Fibroblast of skin of left quadriceps (primary cell): ENCODE measurements at places on chromosomes 5 and 9.

DNA sequence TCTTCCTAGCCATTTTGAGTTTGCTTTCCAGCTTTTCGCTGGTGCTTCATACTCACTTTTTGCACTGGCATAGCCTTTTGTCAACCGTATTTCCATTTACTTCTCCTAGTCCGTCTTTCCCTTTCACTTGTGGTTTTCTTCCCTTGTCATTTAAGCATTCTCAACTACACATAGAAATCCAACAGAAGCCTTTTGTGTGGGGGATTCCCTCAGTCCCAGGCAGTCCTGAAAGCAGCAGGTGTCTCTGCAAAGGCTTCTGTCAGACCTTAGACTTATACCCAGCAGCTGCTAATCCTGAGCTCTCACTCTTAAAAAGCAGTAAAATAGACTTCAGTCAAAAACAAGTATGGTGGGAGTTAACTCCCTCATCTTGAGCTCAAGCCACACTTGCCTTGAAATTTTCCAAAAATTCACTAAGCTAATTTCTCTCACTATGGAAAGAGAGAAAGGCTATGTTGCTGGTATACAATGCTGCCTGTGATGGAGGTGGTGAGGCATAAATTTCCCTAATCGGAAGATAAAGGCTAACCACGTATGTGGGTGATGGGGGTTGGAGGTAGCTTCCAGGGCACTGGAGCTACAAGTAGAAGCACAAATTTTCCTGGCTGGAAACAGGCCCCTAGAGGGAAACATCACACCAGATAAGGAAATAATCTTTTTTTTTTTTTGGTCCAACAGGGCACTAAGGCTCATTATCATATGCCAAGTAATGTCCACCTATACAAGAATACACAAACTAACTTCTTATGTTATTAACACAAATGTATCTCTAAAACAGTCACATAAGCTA is 34.8 kb upstream of the IFNK start:
- DNase-seq = no peak

DNA sequence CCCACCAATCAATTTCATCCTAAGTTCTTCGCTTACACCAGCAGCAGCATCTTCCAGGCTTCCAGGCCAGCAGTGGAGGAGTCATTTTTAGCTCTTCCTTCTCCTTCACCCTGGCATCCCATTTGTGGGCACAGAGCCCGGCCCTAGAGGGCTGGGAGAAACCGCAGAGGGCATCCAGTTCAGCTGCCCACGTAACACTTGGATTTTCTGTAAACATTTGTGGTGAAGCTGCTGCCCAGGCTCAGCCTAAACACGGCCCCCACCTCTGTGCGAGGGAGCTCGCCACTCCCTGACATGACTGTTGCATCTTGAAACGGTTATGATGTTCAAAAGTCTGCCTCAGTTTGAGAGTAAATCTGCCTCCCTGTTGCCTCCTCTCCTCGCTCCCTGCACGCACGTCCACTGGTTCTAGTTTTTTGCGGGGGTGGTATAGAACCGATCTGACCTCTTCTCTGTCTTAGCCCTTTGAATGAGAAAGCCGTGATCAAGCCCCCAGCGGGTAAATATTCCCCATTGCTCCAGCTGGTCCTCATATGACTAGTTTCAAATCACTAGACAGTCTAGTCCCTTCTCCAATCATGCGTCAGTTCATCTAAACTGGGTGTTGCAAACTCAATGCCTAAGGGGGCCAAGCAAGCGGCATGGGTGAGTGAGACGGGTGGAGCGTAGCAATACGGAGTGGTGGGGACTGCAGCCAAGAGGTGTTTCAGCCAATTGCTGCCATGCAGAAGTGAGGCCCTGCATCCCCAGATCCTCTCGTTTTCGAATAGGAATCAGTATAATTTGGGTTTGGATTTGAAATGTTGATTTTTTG is 34.9 kb upstream of the N4BP3 start:
- no peak for DNase-seq

DNA sequence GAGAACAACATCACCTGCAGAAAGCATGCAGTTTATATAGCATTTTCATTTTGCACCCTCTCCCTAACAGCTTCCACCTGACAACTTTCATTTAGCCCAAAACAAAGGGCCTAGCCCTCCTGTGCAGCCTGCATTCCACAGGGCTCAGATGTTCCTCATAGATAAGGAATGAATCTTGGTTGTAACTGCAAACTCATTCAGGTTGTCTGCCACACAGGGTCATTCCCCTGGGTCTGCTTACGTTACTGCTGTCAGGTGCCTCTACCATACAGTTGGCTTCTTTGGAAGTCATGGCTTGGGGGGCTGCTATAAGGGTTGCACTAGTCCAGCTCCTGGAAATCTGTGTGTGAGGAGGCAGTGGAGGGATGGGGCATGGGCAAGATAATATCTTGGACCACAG is 2.7 kb upstream of the DCP2 start:
- no peak for DNase-seq

DNA sequence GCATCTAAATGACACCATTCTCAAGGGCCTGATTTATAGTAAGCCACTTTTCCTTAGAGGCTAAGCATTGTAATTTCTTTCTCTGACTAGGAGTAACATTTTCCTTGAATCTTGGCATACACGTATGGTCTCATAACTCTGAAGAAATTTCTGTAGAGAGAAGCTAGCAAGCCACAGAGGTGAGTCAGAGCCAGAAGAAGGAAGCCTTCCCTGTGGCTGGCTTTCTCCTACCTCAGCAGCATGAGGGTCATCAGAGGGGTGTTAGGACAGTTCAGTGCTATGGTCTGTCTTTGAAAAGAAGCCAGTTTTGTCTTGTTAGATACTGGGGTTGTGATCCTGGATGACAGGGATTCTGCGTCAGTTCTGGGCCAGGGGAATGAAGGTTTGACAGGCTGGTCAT is 3.2 kb downstream of the SNX30 start:
- DNase-seq = peak; percentile 69

GRCh38 chr9:114100536-114100935 is 1.4 kb upstream of the KIF12 start:
- no peak for DNase-seq

DNA sequence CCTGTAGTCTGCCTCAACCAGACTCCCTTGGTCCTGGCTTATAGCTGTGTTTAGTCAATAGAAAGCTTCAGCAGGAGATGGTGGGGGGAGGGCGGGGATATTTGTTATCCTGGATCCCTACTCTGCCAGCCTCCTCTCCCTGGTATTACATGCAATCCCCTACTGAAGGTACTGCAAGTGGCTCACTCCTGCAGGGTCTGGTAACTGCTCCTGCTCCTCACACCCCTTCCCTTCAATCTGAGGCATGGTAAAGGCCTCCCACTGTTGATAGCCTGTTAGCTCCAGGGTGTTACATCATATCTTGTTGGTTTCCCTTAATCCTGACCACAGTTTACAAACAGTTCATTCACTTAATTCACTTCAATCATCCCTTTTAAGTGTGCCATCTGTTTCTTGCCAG is 137.5 kb downstream of the AP3B1 start:
- no peak for DNase-seq

DNA sequence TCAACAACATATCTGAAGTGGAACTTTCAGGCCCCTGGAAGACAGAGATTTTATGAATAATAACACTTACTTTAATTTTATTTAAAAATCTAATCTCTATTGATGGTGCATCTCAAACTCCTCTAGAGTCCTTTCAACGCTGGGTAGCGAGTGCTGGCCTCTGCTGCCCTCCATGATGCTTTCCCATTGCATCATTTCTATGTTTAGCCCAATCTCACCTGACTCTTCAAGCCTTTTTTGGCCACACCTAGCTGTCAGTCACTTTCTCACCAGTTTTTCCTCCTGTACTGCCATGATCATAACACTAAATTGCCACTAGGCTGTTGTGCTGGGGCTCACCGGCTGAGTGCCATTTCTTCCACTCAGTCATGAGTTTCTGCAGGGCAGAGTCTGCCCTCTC is 396.1 kb upstream of the DAP start:
- DNase-seq = no peak

GRCh38 chr9:37338218-37338617 is 84.3 kb upstream of the GRHPR start:
- no peak for DNase-seq

GRCh38 chr5:174733836-174734235 is 9.5 kb downstream of the MSX2 start:
- DNase-seq = no peak

DNA sequence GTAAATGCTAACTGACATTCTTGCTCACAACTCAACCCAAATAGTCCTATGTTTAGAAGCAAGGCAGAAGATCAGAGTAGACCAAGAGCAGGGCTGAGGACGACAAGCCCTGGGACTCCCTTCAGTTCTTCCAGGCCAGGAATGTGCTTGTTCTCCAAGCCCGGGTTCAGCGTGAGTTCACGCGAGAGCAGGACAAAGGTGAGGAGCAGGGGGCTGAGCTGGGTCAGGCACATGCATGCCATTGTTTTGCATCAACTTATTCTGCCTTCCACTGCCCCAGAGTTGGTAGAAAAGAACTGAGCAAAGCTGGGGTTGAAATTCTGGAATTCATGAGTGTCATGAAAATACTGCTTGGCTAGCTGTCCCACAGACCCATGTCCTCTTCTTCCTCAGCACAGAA is 206.5 kb downstream of the PAX5 start:
- DNase-seq = no peak

DNA sequence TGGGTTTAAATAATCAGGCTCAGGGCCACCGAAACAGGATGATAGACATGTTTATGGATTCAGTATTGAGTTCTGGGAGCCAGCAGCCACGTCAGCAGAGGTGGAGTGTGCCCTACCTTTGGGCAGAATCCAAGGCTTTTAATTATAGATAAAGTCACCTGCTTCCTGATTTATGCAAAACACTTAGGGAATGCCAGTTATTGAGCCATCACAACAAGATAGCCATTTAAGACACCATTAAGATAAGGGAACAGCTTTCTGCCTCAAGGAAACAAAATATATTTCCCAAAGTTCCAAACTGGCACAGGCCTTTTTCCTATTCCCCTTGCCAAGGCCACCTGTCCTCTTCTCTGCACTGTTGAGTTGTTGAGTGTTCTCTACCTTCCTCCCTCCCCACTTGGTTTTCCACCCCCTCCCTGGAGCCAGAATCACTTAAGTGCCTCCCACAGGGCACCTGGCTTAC is 2.4 kb downstream of the CCL28 start:
- DNase-seq = no peak

DNA sequence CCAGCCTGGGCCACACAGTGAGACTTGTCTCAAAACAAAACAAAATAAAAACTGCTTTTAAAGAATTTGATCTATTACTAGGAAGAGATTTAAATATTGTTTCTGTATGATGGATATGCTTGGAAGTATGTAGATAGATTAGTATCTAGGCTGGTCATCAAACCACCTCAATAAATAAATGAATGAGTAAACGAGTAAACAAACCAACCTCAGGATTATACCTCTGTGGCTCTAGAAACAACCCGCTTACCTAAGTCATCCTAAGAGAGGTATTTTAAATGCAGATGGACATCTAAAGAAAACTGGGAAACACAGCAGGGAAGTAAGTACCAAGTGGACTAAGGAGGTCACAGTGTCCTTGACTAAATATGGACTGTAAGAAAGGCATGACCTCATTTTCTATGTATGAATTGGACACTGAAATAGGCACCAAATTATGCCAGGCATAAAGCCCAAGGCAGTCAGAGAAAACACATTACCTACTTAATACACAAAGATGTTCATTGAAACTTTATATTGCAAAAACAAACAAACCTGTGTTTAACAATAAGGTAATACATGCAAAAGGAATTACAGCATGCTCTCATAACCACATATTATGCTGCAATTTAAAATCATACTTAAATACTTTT is 7.3 kb downstream of the ANKH start:
- DNase-seq = no peak

- DNase-seq = no peak
Measured at GRCh38 chr5:127440831-127441230, 76.6 kb upstream of the PRRC1 start.

DNA sequence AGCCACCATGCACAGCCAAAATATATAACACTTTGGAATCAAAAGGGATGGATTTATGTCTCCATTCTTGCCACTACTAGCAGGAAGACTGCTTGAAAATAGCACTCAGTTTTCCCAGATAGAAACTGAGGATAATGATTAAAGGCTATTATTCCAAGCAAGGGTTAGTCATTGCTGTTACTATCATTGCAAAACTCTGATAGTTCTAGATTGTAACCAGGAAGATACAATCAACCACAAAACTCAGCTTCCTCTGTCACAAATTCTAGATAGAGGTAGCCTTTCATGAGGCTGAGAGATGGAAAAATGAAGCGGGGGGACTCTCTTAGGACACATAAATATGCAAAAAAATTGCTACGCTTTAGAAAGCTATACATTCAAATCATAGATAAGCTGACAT is 3.1 kb downstream of the ANXA1 start:
- no peak for DNase-seq

GRCh38 chr9:88889386-88889785 is 101.9 kb upstream of the S1PR3 start:
- no peak for DNase-seq

GRCh38 chr5:65986050-65986451 is 59.7 kb downstream of the ERBIN start:
- DNase-seq = peak; percentile 77

DNA sequence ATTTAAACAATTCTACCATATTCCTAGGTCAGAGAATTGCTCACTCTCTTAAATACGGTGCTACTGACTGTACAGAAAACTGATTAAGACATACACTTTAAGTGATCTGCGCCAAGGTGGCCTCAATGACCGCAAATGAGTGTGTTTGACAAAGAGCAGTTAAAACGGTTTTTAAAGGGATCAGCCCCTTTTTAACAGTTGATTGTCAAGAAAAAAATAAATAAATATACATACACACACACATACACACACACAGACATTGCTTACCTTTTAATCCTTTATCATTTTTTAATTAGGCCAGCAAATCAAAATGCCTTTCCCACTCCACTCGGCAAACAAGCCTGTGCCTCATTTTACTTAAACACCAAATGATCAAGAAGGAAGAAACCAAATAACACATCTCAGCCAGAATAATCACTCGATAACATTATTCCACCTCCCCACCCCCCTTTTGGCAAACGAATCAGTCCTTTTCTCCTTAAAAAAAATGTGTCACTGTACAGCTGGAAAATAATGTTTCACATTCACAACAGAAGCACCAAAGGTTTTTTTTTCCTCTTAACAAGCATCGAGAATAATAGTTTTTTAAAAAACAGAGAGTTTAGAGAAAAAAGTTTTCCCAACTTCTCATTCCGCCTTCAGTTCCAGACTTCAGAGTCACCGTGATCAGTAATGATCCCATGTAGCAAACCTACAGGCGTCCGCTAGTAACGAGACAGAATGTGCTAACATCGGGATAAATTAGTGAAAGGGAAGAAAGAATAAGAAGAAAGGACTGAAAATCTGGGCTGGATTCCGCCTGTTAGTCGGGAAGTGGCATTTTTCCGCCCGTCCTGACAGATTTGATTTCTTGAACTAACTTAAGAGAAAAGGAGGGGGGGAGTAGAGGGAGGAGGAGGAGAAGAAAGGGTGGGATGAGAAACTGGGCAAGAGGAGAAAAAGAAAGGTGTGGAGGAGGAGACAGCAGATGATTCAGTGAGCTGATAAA is at the start of gene ZNF608:
TSS of gene ZNF608 (minus strand) at position 712 of the 988 bp plus-strand sequence. CDS start 1,650 bp downstream, outside the sequence.
- DNase-seq = peak; percentile 64

DNA sequence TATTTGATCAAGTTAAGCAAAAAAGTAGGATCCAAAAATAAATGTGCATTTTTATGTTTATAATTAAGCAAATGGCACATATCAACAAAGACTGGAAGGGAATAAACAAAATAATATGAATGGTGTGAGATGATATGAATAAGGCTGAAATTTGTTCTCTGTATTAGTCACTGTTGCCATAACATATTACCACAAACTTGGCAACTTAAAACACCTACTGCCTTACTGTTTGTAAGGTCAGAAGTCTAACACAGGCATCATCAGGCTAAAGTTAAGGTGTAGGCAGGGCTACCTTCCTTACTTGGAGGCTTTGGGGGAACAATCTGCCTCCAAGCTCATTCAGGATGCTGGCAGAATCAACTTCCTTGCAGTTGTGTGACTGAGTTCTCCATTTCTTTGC is 19.3 kb downstream of the PGGT1B start:
- DNase-seq = no peak

GRCh38 chr9:29129763-29130162 is 1556.5 kb upstream of the C9orf72 start:
- DNase-seq = no peak
